AML-193 (cell line): ENCODE measurements at places on chromosomes 1 and 21.
A peak's percentile ranks its signal among the peaks of the same experiment; 100 is the strongest.

- no peak for DNase-seq
Measured at GRCh38 chr1:189764391-189765320, 713.0 kb downstream of the BRINP3 start.

DNA sequence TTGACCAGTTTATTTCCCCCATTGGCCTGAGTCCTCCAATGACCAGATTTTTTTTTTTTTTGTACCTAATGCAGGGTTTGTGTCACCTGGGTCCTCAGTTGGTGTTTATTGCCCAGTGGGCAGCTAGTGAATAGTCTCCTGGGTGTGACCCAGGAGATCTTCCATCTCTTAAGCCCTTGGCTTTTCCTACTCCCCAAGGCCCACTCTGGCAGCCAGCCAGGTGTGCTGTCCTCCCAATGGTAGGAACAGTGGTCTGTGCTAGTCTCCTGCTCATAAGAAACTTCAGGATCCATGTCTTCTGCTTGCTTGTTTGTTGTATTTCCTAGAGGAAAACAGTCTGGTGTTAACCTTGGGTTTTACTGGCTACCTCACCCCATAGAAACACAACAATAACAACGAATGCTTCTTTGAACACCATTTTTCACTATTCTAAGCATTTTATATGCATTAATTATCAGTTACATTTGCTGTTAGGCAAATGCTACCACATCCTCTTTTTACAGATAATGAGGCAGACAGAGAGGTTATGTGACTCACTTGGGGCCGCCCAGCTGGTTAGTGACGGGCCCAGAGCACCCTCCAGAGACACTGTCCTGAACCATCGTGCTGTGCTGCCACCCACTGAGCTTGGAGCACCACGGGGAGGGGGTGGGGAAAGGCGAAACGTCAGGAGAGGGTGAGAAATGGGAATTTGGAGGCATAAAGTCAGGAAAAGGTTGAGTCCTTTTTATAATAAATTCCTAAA is 107.5 kb downstream of the HIVEP3 start:
- DNase-seq, result peak; percentile 42

GRCh38 chr21:37580666-37581065 is 214.1 kb downstream of the DYRK1A start:
- no peak for DNase-seq

- no peak for DNase-seq
Measured at GRCh38 chr1:47915677-47916353, 81.4 kb downstream of the TRABD2B start.

- no peak for DNase-seq
Measured at GRCh38 chr1:63878932-63879331, 105.1 kb downstream of the ROR1 start.

- peak; percentile 56 for DNase-seq
Measured at GRCh38 chr1:246907472-246907871, 24.3 kb downstream of the AHCTF1 start.

DNA sequence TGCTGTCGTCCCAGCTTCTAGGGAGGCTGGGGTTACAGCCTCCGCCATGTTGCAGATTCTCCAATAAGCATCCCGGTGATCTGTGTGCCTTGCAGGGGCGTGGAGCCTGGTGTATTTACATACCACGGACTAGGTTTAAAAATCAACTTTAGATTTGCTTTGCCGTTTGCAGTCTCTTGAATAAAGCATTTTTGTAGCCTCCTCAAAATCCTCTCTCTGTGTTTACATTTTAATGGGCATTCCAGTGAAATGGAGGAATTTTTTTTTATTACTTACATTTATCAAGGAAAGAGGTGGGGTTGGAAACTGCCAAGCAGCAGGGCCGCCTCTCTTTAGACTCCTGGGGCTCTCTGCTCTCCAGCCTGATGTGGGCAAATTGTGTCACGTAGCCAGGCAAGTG is 437.5 kb upstream of the VAMP3 start:
- DNase-seq, result no peak

DNA sequence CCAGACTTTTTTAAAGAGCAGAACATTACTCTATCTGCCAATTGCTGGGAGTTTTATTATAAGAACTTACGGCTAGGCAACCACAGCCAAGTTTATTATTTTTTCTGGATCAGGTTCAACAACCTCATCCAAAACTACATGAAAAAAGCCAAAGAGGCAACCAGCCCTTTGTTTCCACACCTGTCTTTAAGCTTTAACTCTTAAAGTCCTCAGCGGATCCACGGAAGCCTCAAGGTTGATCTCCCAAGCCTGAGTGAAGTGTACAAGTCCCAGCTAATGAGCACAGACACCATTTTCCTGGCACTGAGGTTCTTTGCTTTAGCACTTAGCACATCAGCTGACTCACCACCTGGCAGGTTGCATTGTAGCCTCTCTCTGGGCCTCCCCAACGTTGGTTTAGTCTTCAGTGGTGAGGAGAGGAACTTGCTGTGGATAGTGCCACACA is 143.1 kb downstream of the TGFBR3 start:
- DNase-seq, result no peak

- DNase-seq, result no peak
Measured at GRCh38 chr1:205506409-205507200, 2.1 kb downstream of the CDK18 start.

- peak; percentile 37 for DNase-seq
Measured at GRCh38 chr1:86965012-86965826, 50.8 kb downstream of the HS2ST1 start.

DNA sequence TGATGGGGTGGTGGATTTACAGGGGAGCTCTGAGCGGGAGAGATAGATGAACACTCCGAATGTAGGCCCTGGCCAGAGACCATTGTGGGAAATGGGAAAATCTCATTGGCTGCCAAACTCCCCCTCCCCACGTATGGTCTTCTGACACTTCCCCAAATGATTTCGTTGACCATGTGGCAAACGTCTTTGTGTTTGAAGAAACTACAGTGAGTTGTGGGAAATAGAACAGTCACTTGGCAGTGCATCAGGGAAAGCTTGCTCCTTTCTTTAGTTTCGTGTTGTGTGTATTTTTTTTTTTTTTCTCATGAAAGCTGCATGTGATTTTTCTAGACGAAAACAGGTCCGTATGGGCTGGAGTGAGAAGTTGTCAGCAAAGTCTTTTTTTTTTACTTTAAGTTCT is 25.0 kb upstream of the GRIK3 start:
- DNase-seq, result no peak

DNA sequence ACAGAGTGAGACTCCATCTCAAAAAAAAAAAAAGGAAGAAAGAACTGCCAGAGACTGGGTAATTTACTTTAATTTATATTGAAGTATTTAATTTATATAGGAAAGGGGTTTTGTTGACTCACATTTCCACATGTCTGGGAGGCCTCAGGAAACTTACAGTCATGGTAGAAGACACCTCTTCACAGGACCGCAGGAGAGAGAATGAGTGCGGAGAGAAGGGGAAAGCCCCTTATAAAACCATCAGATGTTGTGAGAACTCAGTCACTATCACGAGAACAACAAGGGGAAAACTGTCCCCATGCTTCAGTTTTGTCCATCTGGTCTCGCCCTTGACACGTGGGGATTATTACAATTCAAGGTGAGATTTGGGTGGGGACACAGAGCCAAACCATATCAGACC is 25.8 kb upstream of the PPP1R8 start:
- no peak for DNase-seq

- no peak for DNase-seq
Measured at GRCh38 chr1:94032637-94033036, 88.3 kb downstream of the ABCA4 start.

DNA sequence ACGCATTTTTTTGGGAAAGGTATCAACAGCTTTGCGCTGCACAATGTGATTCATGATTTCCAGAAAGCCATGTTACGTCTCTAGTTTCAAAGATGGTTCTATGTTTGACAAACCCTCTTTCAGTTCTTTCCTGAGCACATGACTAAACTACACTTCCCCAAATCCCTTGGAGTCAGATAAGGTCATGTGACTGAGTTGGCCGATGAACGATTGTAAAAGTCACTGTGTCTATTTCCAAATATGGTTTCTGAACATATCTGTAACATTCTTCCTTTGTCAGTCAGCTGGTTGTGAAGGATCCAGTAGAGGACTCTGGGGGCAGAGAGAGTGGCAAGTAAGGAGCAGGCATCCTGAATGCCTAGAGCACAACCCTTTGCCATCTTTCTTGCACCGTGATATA is 35.4 kb downstream of the TMPRSS15 start:
- DNase-seq, result no peak

DNA sequence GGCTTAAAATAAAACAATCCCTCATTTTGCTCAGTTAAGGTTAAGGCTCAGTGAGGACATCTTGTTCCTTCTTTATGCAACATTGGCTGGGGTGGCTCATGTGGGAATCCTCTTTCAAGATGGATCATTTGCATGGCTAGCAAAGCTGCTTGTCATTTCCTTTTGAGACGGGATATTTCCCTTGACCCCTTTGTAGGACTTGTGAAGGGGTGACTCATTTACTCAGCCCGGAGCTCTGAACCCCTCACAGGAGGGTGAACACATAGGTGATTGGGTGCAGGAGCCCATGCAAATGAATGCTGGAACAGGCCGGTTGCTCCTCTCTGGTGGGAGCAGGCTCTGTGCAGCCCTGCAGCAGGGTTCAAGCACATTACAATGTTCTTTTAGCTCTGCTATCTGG is 15.8 kb upstream of the C8A start:
- DNase-seq, result no peak

GRCh38 chr1:30934613-30935012 is 26.1 kb upstream of the SDC3 start:
- DNase-seq, result no peak

DNA sequence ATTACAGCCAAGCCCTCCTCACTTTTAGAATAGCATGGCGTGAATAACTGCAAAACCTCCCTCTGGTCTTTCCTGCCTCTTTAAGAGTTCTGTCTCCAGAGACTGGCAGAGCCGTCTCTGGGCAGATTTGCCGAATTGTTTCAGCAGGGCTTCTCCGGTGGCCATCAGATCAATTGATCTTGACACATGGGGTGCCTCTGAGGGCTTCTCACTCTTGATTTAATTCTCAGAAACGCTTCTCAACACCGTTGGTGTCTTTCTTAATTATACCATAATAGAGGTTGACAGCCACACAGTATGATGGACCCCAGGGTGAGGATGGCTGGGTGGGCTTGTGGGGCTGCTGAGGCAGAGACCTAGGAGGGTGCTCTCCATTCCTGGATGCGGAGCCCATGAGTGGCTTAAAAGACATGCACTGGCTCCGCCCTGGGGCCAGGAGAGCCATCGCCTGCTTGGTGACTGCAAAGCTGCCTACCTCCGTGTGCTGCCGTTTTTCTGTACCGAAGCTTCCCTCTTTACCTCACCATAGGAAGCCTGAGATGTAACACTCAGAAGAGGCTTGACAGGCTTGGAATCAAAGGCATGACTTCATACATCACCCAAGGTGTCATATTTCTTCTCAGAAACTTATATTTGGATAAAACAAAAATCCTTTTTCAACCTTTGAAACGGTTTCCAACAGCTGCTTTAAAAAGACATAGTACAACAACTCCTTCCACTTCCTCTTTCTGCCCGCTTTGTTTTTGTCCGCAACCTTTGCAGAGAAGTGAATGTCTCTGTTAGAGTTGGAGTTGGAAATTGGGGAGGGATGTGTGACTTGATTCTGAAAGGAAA is 82.9 kb downstream of the GALNT2 start:
- peak; percentile 59 for DNase-seq

DNA sequence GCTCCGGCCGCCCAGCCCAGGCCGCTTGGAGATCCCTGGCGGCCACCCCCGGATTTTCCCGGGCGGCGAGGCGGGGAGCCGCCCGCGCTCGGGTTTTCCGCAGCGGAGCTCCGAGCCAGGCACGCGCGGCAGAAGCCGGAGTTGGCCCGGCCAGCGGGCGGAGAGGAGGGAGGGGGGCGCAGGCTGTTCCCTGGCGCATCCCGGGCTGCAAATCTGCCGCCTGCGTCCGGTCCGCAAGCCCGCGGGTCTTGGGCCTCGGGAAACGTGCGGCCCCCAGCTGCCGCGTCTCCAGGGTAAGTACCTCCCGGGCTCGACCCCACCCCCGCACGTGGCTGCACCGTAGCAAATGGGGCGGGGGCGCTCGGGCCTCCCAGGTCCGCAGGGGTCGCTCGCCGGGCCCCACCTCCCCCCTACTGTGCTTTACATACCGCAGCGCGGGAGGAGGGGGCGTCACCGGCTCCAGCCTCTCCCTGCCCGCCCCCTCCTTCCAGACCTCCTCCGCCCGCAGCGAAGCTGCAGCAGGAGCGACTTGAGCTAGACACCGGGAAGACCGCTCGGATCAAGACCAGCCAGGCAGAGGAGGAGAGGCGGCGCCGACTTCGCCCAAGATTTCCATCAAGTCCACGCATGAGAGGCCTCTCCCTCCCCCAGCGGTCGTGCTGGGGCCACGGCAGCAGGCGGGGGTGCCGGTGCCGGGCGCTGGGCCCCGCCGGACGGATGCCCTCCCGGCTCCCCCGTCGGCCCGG is 1.6 kb downstream of the TMEM200B start:
- no peak for DNase-seq

DNA sequence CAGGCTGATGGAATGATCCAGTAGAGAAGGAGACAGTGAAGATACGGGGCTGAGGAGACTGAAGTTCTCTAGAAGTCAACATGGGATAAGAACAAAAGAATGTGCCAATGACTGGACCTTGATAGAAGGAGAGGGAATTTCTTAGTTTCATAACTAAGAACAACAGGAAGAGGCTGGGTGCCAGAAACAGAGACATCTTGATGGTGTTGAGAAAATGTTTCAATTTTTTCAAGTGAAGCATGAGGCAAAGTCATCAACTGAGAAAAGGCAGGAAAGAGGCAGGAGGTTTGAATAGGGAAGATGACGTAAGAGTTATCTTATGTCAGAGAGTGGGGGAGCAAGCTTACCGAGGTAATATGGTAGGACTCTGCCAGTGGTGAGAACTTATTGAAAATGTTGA is 80.1 kb downstream of the SPAG17 start:
- no peak for DNase-seq

- DNase-seq, result no peak
Measured at GRCh38 chr1:1144843-1145546, 28.7 kb upstream of the TTLL10 start.

DNA sequence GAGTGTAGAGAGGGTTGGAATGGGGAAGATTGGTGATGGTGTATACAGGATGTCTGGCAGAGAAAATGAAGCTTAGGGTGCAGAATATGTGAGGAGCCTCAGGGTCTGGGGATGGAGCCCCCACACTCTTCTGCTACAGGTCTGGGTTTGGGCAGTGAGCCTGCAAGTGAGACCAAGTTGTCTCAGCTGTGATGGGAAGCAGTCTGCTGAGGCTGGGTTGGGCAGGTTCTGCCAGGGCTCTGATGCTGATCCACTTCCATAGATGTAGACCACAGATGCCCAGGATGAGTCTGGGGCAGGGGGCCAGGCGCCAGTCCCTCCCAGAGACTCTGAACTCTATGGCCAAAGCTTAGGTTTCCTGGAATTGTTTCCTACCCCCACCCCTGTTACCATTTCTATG is 516.9 kb downstream of the PTPRU start:
- no peak for DNase-seq

- no peak for DNase-seq
Measured at GRCh38 chr21:17725339-17725738, 93.8 kb downstream of the C21orf91 start.

DNA sequence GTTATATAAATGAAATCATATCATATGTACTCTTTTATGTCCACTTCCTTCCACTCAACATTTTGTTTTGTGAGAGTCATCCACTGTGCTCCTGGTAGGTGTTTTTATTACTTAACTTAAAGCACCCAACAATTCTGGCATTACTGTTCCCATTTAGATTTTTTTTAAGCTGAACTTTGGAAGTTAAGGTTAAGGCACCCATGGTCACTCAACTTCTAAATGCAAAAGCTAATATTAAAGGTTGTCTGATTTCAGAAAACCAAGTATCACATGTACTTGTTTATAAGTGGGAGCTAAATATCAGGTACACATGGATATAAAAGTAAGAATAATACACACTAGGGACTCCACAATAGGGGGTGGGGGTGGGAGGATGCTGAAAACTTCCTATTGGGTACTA is 42.7 kb downstream of the SCMH1 start:
- no peak for DNase-seq

GRCh38 chr1:100325415-100326324 is 26.6 kb upstream of the CDC14A start:
- DNase-seq, result no peak
